Kidney capillary endothelial cell (primary cell): ENCODE measurements at places on chromosomes 3 and 15.

DNA sequence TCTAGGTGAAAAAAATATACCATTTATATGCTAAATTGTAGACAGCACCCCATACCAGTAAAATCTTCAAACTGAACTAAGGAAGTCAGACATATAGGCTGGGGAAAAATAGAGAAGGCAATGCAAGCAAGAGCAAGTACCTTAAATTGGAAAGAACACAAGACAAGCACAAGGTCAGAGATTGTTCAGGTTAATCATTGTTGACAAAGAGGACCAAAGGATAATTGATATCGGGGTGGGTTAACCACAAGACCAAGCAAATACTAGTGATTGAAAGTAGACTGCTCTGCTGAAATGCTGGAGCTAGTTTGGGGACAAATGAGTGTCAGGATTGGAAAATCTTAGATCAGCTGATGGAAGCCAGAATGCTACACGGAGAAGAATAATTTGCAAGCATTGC lies 499.8 kb downstream of the ROBO2 start:
- no peak for DNase-seq

DNA sequence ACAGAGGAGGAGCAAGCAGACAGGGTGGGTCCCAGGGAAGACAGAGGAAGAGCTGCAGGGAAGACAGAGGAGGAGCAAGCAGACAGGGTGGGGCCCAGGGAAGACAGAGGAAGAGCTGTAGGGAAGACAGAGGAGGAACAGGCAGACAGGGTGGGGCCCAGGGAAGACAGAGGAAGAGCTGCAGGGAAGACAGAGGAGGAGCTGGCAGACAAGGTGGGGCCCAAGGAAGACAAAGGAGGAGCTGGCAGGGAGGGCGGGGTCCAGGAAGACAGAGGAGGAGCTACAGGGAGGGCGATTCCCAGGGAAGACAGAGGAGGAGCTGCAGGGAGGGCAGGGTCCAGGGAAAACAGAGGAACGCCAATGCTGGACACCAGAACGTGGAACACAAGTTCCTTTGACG lies 66.5 kb downstream of the PLXNA1 start:
- no peak for DNase-seq

DNA sequence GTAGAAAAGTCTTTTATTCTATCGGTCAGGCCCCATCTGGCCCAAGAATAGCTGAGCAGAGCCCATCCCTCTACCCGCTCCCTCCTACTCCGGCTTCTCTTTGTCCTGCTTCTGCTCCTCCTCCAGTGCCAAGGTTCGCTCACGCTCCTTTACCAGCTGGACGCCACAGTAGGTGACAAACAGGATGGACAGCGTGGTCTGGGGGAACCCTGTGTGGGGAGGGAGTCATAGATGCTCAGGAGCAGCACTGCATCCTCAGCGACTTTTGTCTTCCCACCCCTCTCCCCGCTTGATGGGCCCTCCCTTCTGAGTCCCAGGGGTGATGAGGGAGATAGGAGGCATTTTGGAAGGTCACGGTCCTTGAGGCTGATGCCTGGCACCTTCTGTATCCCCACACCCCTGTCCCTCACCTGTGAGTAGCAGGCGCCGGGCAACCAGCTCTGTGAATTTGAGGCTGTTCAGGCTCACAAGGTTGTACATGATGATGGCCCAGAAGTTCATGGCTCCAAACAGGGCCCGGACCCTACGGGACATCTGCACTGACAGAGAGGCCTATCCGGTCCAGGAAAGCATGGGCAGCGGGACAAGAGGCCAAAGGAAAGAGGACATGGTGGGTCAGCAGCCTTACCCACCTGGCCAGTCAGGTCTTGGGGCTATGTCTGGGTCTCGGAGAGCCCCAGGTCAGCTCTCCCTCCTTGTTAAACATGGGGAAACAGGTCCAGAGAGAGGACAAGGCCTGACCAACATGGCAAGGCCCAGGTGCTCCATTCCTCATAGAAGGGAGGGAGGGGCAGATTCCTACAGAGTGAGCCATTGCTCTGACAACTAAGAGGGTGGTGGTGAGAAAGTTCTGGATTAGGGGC lies 7.6 kb downstream of the KLHL40 start:
- no peak for DNase-seq

DNA sequence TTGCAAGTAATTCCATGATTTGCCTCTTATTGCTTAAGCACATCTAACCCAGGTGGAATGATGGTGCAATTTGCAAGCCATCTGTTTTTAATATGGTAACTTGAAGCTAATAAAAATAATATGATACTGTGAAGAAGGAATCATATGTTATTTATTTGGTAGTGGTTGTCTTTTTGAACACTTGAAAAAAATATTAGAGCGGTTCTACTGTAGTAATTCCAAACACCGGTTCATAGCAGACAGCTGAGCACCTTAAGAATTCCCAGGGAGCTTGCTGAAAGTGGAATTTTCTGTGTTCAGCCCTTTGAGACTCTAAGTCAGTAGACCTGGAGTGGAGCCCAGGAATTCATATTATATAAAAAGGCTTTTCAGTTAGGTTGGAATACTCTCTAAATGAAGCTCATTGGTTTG lies 687.4 kb downstream of the EDEM1 start:
- no peak for DNase-seq

DNA sequence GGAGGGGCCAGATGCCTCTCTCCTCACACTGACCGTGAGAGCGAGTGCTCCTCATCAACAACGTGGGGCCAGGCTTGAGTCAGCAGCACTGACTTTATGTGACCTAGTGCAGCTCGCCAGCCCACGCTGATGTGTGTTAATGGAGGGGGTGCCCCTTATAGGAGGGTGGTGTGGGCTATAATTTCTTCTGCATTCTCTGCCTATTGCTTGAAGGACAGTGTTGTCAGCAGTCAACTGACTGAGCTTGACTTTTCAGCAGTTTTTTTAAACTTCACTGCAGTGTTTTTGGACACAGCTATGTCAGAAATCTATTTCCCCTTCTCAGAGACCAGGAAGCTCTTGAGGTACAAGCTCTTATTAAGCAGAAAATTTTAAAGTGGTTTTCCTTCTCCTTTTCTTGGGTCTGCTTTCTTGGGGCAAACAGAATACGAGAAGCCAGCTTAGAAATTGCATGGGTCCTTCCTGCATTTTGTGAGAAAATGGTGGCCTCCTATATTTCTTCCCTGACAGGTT lies 304.8 kb upstream of the CTDSPL start:
- DNase-seq: no peak

DNA sequence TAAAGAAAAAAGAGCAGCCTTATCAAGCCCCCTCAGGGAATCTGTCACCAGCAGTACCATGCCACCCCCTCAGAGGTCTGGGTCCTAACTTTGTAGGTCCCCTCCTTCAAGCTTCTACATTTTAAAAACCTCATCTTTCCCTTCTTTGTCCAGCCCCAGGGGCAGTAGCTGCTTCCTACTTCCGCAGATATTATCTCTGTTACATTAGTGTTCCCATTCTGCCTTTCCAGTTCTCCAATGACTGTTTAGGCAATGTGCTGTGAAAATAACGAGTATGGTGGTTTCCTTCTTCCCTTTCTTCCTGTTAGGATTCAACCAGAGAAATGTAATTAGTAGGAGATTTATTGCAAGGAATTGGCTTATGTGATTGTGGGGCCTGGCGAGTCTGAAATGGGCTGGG lies 126.1 kb upstream of the TNIK start:
- no peak for DNase-seq

DNA sequence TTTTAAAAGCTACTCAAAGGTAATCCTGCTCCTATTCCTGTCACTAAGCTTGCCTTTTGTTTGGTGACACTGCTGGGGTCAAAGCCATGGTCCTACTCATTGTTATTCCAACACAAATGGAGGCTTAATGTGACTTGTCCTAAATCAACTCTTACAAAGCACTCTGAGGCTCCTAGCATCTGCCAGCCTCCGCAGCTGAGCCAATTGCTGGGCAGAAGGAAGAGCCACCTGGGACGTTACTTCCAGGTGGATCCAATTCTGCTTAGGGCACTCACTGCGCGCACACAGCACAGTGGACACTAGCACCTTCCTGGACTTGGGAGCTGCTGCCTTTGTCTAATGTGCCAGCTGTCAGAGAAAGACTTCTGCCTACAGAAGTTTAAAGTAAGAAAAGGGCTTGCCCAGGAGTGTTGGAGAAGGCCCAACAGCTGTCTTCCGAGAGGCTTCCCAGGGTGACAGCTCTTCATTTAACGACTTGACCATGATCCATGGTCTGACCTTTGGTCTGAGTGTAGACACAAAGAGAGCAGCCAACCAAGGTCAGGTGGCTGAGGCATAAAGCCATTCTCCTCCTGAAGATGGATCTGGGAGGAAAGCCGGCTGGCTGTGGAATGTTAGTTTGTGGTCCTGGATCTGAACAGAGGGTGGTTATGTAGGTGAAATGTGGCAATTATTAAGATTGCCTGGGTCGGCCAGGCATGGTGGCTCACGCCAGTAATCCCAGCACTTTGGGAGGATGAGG lies 102.2 kb downstream of the AQP9 start:
- DNase-seq: no peak

GRCh38 chr15:49466119-49466518 lies 43.1 kb downstream of the FGF7 start:
- DNase-seq: no peak

- DNase-seq: peak; percentile 51
Measured at GRCh38 chr3:195859061-195859845, 47.5 kb upstream of the MUC4 start.

GRCh38 chr3:170081079-170081741 lies 43.4 kb downstream of the GPR160 start:
- DNase-seq: no peak

DNA sequence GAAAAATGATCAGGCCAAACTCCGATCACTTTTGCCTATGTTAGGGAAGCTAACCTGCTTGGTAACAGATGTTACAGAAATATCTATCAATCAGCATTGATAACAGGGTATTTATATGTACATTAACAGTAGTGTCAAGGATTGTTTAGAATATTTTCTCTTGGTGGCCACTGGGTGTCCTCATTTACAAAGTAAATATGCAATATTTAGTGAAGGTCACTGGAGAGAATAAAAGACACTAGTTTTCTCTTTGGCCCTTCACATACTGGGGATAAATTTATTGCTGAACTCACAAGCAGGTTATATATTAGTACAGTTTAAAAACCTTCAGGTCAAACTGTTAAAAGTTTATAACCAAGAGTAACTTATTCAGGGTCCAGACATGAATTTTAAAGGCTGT lies 69.0 kb downstream of the TIGIT start:
- peak; percentile 33 for DNase-seq

GRCh38 chr15:96273317-96274086 lies 57.0 kb upstream of the NR2F2 start:
- peak; percentile 93 for DNase-seq

GRCh38 chr3:10672422-10672821 lies 143.6 kb upstream of the SLC6A11 start:
- no peak for DNase-seq

DNA sequence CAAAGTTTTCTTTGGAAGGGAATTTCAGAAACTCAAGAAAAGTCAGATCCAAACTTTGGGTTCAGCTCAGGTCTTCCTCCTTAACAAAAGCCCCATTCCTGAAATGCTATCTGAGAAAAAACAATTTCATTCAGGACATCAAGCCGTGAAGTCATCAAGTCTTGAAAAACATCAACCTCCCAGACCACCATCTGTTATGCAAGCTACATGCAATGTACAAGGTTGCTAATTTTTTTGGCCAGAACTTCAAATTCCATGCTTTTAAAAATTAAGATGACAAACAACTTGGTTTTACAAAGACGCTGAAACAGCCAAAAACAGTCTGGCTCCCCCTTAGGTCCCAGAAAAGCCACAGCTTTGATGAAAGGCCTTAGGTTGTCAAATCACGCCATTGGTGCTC lies 53.9 kb upstream of the WNT5A start:
- no peak for DNase-seq

DNA sequence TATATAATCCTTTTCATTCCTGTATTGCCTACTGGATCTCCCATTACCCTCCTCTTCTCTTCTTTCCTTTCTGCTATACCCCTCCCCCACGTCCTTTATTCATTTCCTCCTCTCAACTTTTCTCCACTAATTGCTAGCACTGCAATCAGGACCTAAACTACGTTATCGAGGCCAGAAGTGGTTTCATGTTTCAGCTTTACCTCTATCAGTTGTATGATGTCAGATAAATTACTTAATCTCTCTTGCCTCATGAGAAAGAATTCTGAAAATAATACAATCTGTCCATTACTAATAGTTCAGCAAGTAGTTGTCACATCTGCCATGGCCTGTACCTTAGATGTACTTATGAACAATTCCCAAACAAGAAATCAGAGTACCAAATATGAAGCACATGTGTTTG lies 10.6 kb downstream of the POPDC2 start:
- DNase-seq: no peak

DNA sequence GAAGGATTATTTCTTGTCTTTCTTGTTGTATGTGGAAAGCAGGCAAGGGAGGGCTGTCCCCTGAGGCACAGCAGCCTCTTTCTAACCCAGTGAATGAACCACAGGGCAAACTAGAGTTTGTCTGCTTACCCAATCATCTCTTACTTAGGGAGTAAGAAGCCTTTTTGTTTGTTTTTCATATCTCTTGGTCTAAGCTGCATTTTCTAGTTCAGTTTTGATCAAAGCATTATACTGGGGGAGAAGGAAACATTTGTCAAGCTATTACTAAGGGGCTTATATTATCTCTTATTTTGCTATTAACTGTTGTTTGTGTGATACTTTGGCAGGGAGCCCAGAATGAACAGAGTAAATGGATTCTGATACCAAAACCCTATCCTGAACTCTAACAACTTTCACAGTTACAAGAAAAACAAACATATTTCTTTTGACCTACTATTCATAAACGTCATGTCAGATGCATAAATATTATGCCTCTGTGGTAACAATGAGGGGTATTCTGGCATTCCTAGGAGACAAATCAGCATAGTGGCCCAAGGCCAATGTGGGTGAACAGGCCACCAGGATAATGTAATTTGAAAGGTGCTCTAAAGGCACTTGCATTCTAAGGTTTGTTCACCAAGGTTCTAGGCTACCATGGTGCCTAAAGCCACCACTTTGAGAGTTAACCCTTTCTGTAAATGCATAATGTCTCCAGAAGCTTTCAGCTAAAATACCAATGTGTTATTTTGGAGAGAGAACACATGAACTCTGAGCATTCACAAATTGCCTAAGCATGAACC lies 271.6 kb upstream of the ZPLD1 start:
- DNase-seq: no peak

DNA sequence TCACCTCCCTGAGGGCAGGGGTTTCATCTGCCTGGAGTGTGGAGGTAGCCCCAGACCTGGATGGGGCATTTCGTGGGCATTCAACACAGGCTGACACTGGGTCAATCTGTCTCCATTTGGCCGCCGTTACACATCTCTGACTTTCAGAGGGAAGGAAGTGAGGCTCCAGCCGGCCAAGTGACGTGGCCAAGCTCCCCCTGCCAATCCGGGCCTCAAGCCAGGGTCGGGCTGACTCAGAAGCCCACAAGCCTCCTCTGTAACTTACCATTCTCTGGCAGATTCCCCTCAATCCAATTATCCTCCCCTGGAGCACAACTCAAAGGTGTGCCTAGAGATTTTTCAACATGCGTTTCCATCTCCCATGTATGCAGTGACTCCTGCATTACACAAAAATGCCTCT lies 227.6 kb downstream of the KLF13 start:
- peak; percentile 86 for DNase-seq
